ENCODE measurements at places on chromosomes 6 and 20. TPM values are rescaled to one million over a fixed set of nuclear protein-coding genes. Genes with fewer than 3 reads are reported as not detected.

KIAA1755 gene
- polyA plus RNA-seq: 7.0 TPM

SLC22A1 gene
- 0.77 TPM for polyA plus RNA-seq

MEP1A gene
- not detected for polyA plus RNA-seq

GRCh38 chr6:32954986-32955802 is 2.3 kb upstream of the HLA-DMA start:
- DNase-seq: no peak

DNA sequence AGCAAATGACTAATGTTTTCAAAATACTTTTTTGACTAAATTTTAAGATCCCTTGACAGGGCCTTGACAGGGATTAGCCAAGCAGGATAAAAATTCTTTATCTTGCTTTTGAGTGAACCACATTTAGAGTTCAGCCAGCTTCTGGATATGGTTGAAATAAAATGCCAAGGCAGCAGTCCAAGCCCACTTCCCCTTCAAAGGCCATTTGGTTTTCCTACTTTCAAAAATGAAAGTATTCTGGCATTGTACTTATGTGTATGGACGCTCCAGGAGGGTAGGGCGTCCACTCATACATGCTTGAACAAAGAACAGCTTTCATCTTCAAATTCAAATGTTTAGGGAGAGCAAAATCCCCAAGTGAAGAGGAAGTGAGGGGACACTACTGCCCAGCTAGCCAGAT is 82.3 kb upstream of the BCLAF1 start:
- no peak for DNase-seq

- no peak for DNase-seq
Observed at GRCh38 chr6:157845493-157846259, 22.6 kb downstream of the SNX9 start.

BMP7 gene
- 4.6 TPM for polyA plus RNA-seq

DNA sequence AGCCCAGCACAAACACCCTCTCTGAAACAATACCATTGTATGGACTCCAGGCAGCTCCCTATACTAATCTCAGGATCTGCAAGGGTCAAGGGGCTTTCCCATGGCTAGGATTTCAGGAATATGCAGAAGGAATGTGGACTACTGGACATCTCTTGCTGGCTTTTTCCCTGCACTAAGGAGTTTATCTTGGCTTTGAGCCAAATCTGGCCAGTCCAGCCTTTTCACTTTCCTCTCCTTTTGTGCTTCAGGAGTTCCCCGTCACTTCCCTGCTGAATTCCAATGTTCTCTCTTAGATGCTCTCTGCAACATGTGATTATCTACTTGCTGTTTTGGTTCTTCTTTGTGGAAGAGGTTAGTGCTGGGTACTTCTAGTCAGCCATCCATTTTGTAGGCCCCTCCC is 568.2 kb downstream of the HDGFL1 start:
- DNase-seq: no peak

DNA sequence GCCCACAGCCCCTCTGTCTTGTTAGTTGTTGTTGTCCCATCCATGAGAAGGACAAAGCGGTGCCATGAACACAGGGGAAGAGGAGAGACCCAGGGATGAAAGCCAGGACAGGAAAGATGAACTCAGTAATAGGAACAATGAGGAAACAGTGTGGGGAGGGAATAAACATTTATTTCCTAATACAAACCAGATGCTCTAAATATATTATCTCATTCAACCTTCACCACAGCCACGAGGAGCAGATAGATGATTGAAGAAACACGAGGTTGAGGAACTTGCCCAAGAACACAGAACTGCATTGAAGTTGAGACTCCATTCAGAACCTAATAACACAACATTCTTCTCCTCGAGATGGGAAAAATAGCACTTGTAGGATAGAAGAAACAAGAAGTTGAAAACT is 53.0 kb upstream of the AIG1 start:
- DNase-seq: no peak

- no peak for DNase-seq
Observed at GRCh38 chr6:139996253-139996834, 621.9 kb upstream of the CITED2 start.

DNA sequence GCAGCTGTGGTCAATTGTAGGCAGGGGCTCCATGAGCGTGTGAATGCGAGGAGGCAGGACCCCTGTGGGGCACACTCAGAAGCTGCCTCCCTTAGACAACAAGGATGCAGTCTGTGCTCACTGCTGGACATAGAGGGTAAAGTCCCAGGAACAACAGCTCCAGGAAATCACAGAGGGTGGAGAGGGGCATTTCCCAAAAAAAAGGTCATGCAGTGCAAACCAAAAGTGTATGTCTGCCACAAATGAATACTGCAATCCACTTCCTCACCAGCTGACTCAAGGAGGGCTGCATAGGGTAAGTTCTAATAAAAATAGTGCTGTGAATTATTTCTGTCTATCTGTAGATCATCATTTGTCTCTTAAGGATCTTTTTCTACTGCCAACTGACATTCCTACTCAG is 95.8 kb downstream of the RNF182 start:
- no peak for DNase-seq

GRCh38 chr6:170445487-170445886 is 107.6 kb downstream of the PSMB1 start:
- DNase-seq: peak; percentile 66

All from hindlimb muscle (tissue), 1 donor.